Calu3 (cell line): ENCODE measurements at places on chromosomes 5 and 9. TPM values are rescaled to one million over a fixed set of nuclear protein-coding genes. Genes with fewer than 3 reads are reported as not detected.

The KIAA0825 gene
- 1.4 and 1.9 TPM in 2 replicates for total RNA-seq

The SLC4A9 gene
- 0.24 TPM in 1 of 2 replicates, not detected in the other for total RNA-seq

GRCh38 chr9:122202111-122202510, 26.6 kb downstream of the LHX6 start:
- H3K4me1 ChIP-seq: no peaks in the 10 kb centered on the region
- no peak overlapping the region for H3K27ac ChIP-seq
- no peaks in the 10 kb centered on the region for H3K36me3 ChIP-seq
- no peak overlapping the region for H3K4me3 ChIP-seq
- DNase-seq: no peak

- no peaks in the 10 kb centered on the region for H3K4me1 ChIP-seq
- H3K27ac ChIP-seq: no peak overlapping the region
- H3K4me3 ChIP-seq: no peak overlapping the region
- H3K27me3 ChIP-seq: no peaks in the 10 kb centered on the region
- no peaks in the 10 kb centered on the region for H3K36me3 ChIP-seq
Observed at GRCh38 chr5:138623053-138623452, 47.9 kb upstream of the HSPA9 start.
